ENCODE measurements at places on chromosomes 5 and 9. TPM values are rescaled to one million over a fixed set of nuclear protein-coding genes. Genes with fewer than 3 reads are reported as not detected.

DNA sequence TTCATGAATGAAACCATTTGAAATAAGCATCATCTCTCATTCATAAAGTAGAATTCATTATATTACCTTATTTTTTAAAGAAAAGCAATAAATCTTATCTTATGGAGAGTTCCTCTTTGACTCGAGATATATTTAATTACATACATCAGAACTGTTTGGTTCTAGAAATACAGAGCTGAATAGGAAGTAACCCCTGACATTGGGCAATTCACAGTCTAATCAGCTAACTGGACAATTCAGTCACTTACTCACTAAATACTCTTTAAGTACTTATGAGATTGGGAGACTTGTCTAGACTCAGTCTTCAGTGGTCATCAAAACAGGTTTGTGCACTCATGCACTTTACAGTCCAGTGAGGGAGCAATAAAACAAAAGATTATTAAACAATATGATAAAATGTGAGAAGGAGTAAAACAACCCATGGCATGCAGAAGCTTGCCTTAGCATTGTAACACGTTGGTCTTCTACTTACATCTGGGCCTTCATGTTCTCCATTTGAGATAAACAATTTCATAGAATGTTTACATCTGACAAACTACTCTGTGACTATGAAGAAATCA lies 11.5 kb upstream of the FBXO38 start:
- no peaks in the 10 kb centered on the region for H3K4me1 ChIP-seq
- no peak overlapping the region for H3K27ac ChIP-seq
- H3K4me3 ChIP-seq, result no peak overlapping the region
- no peak for DNase-seq

GRCh38 chr9:136381311-136381710 lies 7.8 kb upstream of the CARD9 start:
- H3K27me3 ChIP-seq, result no peaks in the 10 kb centered on the region
- no peaks in the 10 kb centered on the region for H3K4me1 ChIP-seq
- H3K27ac ChIP-seq, result no peak overlapping the region
- no peak overlapping the region for H3K4me3 ChIP-seq
- H3K36me3 ChIP-seq, result no peaks in the 10 kb centered on the region

DNA sequence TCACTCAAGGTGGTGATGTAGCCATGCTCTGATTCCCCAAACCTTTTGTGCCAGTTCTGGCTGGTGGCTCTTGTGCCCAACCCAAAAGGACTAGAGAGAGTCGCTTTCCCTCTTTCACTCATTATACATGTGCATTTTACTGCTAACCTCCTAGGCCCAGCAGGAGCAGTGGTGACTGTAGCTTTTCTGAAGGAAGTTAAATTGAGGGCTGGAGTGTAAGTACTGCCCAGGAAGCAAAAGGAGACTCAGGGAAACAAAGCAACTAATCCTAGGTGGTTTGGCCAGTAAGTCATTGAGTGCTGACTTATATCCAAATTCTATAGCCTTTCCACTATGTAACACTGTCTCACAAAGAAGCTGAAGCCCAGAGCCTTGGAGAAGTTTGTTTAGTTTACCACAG lies 194.4 kb upstream of the ZNF462 start:
- no peaks in the 10 kb centered on the region for H3K36me3 ChIP-seq
- DNase-seq, result no peak
- no peak overlapping the region for H3K4me3 ChIP-seq
- H3K27ac ChIP-seq, result no peak overlapping the region

DNA sequence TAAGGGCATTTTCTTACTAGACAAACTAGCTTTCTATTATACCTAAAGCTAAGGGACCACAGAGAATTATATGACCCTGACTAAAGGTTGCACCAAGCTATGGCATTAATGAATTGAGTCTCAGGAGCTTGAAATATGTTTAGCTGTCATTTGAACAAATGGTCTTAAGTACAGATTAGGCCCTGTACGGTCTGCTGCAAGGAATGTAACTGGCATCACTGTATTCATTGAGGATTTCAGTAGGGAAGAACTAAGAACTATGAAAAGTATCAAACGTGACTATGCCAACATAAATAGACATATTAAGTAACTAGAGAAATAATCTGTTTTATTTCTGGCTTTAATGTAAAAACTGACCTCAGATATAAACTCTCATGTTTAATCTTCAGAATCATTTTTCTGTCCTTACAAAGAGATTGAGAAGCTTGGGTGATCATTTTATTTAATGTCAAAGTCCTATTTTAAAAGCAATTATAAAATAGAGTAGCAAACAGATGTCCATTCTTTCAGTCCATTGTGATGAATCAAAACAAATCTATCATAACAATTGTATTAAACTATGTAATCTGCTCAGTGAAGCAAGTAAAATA lies 845.9 kb downstream of the MAT2B start:
- H3K27ac ChIP-seq, result no peak overlapping the region
- H3K4me1 ChIP-seq, result no peaks in the 10 kb centered on the region
- no peak overlapping the region for H3K4me3 ChIP-seq
- H3K27me3 ChIP-seq, result no peaks in the 10 kb centered on the region
- DNase-seq, result no peak
- H3K36me3 ChIP-seq, result no peaks in the 10 kb centered on the region

The INSL4 gene
- total RNA-seq, result not detected

The IFNA14 gene
- not detected for total RNA-seq

GRCh38 chr9:113633782-113634595 lies 170.5 kb downstream of the RGS3 start:
- H3K4me3 ChIP-seq, result no peak overlapping the region
- peaks cover 3% of the 10 kb centered on the region for H3K4me1 ChIP-seq
- no peaks in the 10 kb centered on the region for H3K27me3 ChIP-seq
- no peaks in the 10 kb centered on the region for H3K36me3 ChIP-seq
- no peak overlapping the region for H3K27ac ChIP-seq

DNA sequence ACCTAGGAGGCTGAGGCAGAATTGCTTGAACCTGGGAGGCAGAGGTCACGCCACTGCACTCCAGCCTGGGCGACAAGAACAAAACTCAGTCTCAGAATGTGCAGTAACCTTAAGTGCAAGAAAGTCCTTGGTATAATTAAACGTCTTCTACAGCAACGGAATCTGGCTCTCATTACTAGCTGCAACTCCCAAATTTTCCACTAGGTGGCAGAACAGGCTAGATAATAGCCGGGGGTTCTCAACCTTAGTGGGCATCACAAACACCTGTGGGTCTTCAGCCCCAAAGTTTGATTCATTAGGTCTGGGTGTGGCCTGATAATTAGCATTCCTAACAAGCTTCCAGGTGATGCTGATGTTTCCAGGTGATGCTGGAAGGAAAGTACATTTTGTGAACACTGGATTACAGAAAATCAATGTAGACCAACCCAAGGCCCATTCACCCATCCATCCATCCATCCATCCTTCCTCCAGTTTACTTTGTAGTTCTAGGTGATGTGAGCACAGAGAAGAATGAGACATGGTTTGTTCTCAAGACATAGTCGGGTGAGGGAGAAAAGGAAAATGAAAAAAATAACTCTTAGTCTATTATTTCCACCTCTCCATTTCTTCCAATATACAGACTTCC lies 37.3 kb downstream of the FBXW2 start:
- H3K4me3 ChIP-seq, result no peak overlapping the region
- peak; percentile 51 for DNase-seq
- no peaks in the 10 kb centered on the region for H3K27me3 ChIP-seq
- peak overlapping the region; percentile 25 for H3K27ac ChIP-seq
- no peaks in the 10 kb centered on the region for H3K4me1 ChIP-seq
- H3K36me3 ChIP-seq, result no peaks in the 10 kb centered on the region

DNA sequence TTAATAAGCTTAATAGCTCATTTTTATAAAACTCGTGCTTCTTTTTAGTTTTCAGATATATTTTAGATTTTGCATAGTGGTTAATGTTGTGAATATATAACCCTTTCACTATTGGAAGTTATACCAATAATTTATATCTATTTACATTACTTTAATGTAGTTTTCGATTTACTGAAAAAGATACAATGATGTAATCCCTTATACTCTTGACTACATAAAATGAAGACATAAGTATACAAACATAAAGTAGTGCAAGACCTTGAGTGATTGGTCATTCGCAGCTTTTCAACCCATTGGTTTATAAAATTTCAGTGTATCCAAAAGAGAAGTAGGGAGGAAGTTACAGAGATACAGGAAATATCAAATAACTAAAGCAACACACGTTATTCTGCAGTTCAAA lies 84.3 kb upstream of the GRHPR start:
- H3K4me3 ChIP-seq, result no peak overlapping the region
- no peaks in the 10 kb centered on the region for H3K4me1 ChIP-seq
- H3K27me3 ChIP-seq, result no peaks in the 10 kb centered on the region
- H3K27ac ChIP-seq, result no peak overlapping the region
- no peaks in the 10 kb centered on the region for H3K36me3 ChIP-seq

DNA sequence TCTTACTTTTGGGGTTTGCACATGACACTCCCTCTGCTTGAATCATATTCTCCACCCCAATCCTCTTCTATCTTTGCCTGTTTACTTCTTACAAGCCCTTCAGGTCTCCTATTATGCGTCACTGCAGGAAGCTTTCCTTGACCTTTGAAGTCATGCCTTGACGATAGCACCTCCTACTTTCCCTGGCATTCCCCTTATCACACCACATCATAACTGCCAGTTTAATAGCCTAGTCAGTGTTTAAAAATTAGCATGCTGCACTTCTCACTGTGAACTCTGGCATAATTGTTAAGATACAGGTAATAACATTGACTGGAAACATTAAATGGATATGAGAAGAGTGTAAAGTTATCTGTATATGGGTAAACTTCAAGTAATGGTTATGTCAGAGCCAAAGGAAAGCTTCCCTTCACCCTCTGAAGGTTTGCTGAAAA lies 37.1 kb upstream of the CEP120 start:
- H3K27me3 ChIP-seq, result no peaks in the 10 kb centered on the region
- no peaks in the 10 kb centered on the region for H3K4me1 ChIP-seq
- H3K4me3 ChIP-seq, result no peak overlapping the region
- DNase-seq, result no peak
- H3K36me3 ChIP-seq, result no peaks in the 10 kb centered on the region

All from ovary (tissue), 10 donors.